Activated CD4-positive, CD25-positive, alpha-beta regulatory T cell (primary cell): ENCODE measurements at places on chromosomes 13 and 19.
A peak's percentile ranks its signal among the peaks of the same experiment; 100 is the strongest.

DNA sequence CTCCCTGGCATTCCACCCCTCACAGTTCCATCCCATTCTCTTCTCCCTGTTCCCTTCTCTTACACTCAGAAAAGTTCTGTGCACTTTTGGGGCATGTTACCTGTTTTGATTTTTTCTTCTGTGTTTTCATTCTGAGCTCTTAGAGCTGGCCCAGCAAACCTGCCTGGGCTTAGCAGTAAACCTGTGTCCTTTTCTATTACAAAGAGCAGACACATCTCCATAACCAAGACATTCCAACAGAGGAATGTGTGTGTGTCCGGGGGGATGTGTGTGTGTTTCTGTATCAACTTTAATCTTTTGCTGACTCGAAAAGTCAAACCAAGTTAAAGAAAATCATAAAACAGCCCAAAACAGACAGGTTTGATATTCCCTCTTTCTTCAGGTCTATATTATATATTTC, 49.1 kb upstream of the SOX21 start:
- DNase-seq = no peak

- DNase-seq = no peak
Measured at GRCh38 chr19:30056580-30056979, 114.5 kb downstream of the URI1 start.

DNA sequence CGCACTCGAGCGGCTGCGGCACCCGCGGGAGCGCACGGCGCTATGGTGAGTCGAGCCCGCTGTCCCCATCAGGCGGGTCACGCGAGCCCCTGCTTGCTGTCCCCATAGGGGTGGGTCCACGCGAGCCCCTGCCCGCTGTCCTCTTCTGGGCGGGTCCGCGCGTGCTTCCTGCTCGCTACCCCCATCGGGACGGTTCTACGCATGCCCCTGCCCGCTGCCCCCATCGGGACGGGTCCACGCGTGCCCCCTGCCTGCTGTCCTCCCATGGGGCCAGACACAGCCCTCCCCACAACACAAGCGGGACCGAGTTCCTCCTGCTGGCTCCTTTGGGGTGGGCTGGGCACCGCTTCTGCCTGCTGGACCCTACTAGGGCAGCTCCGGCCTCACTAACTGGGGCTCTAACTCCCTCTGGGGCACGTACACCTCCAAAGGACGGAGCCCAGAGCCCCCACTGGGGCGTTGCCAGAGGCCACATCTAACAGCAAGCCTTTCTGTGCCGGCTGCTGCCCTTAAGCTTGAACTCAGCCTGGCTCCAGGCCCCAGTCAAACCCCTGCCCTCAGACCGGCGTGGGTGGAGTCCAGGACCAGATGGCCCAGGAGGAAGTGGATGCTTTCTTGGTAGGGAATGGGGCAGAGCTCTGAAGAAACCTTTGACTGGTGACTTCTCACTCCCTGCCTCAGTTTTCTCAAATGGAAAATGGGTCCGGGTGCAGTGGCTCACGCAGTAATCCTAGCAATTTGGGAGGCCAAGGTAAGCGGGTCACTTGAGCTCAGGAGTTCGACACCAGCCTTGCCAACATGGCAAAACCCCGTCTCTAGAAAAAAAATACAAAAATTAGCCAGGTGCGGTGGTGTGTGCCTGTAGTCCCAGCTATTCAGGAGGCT, 722 bp downstream of the COLGALT1 start:
- no peak for DNase-seq

- DNase-seq = no peak
Measured at GRCh38 chr13:22091971-22092300, 421.1 kb downstream of the FGF9 start.

GRCh38 chr19:18109733-18110608, 12.4 kb downstream of the MAST3 start:
- DNase-seq = peak; percentile 19

- no peak for DNase-seq
Measured at GRCh38 chr13:77222909-77223308, 104.0 kb downstream of the MYCBP2 start.

DNA sequence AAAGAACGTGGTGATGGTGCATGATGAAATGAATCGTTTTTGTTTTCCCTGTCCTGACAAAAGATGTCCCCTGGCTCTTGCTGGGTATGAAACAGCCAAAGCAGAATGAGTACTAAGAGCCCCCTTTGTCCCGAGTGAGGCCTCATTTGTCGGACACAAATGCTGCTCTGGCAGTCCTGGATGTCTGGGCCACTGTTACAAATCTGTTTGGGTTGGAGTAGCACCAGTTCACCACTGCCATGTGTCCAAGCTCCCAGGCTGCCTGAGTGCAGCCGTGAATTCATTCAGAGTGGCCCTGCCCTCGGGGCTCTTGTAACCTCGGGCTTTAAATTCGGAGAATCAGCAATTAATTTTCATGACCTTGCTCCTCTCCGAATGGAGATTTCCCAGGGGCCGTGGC, 182.4 kb downstream of the NUFIP1 start:
- no peak for DNase-seq

- DNase-seq = no peak
Measured at GRCh38 chr13:110284779-110285484, 22.0 kb downstream of the COL4A1 start.

GRCh38 chr19:49335784-49336481, 727 bp downstream of the CD37 start:
- no peak for DNase-seq

- DNase-seq = no peak
Measured at GRCh38 chr13:109157275-109157674, 527.9 kb downstream of the MYO16 start.

- DNase-seq = no peak
Measured at GRCh38 chr19:16435238-16435917, 36.4 kb downstream of the EPS15L1 start.

- no peak for DNase-seq
Measured at GRCh38 chr19:5407356-5407755, 47.9 kb upstream of the ZNRF4 start.

DNA sequence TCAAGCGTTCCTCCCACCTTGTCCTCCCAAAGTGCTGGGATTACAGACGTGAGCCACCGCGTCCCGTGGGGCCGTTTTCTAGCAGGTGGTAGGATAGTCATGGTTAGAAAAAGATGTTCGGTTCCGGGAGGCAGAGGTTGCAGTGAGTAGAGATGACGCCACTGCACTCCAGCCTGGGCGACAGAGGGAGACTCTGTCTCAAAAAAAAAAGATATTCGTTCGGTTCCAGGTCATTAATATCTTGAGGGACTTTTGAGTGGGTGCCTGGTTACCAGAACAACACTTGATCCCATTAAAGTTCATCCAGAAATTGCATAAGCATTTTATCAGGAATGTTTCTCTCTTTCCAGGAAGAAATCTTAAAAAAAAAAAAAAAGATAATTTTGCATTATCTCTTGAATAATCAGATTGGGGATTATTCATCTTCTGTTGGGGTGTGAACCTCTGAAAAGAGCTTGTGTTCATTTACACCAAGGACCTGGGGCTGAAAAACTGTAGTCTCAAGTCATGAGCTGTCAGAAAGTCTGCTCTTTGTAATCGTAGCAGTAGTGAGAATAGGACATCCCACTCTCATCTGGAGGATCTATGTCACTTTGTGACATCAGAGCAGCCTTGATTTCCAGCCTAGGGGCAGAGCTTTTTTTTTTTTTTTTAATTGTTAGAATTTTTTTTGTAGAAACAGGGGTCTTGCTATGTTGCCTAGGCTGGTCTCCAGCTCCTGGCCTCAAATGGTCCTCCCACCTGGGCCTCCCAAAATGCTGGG, 1.0 kb upstream of the ETHE1 start:
- DNase-seq = no peak

DNA sequence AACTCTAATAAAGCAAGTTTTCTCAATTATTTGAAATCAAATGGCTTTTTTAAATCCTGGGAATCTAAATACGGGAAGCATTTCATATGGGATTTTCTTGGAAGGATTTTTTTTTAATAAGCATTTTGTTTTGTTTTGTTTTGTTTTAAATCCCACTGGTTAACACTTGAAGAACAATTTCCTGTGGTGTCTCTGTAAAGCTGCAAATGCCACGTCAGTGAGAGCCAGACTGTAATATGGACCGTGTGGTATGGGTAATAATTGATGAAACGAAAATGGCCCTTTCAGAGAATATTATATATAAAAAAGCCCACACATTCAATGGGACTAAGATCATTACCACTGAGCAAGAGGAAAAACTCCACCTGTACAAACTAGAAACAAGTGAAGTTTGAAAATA, 33.9 kb upstream of the MIR17HG start:
- no peak for DNase-seq

GRCh38 chr19:5104871-5105351, 136.0 kb downstream of the KDM4B start:
- DNase-seq = no peak

DNA sequence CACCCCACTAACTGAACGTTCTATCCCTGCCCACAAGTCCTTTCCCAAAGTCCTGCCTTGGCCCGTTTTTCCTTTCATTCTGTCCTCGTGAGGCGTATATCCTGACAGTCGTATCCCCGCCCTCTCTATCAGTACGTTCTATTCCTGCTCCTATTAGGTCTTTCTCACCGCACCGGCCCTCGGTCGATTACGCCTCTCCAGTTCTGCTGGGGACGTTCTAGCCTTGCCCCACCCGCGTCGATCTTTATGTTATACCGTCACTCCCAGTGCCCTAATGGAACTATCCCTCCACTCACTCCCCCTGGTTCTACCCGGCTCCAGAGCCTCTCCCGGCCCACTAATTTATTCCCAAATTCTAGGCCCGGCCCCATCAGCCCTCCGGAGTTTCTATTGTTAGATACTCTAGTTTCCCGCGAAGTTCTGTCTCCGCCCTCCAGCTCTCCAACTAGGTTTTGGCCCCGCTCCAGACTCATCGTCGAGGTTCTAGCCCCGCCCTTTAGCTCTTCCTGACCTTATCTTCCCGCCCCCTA, 2.0 kb downstream of the PLAUR start:
- DNase-seq = no peak

- DNase-seq = peak; percentile 14
Measured at GRCh38 chr19:43439032-43439708, 24.5 kb downstream of the TEX101 start.

DNA sequence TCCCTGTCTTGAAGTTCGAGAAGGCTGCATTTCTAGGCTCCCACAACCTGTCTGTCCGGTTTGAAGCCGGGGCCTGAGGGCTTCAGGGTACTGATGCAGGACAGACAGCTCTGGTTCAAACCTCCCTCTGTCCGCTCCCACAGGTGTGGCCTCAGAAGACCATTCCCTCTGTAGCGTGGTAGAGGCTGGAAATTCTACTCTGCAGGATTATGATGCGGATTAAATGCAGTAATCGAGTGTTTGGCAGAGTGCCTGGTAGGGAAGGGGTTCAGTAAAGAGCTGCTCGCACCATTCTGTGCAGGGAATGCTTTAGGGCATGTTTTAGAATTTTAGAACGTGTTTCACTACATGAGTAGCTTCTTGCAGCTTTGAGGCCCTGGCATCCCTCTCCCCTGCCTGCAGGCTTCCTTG, 30.5 kb downstream of the PPP1R37 start:
- no peak for DNase-seq

DNA sequence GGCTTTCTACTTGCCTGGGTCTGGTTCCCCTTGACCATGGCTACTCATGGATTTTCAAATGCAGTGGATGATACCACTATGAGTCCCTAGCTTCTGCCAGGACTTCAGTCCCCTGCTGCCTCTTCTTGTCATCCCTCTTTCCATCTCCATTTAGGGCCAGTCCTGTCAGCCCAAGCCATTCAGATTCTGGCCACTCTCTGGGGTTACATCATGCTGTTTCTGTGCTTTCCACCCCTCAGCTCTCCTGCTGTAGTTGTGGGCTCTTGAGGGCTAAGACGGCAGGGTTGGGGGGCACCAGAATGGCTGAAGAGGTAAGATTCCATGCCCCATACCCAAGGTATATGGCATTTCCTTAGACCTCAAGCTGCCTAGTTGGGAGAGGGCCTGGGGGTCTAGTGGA, 13.2 kb upstream of the ZNF492 start:
- no peak for DNase-seq
